ENCODE measurements at places on chromosomes 13 and 19. TPM values are rescaled to one million over a fixed set of nuclear protein-coding genes. Genes with fewer than 3 reads are reported as not detected.
A peak's percentile ranks its signal among the peaks of the same experiment; 100 is the strongest.

The VAV1 gene
- 4.2 TPM for total RNA-seq

The GAPDHS gene
- total RNA-seq, result not detected

The CGB8 gene
- not detected for total RNA-seq

The S1PR5 gene
- not detected for total RNA-seq

The GRK1 gene
- not detected for total RNA-seq

GRCh38 chr13:99055281-99055680 is 77.4 kb upstream of the DOCK9 start:
- DNase-seq, result no peak

The IRGC gene
- total RNA-seq, result not detected

GRCh38 chr19:6424195-6424938 is at the start of gene KHSRP:
KHSRP (minus strand) TSS chr19:6424811; CDS start chr19:6424701, 110 bp downstream.
- DNase-seq, result peak; percentile 59

The RFC3 gene
- total RNA-seq, result 27.7 TPM

GRCh38 chr13:32262165-32262564 is 53.0 kb downstream of the ZAR1L start:
- DNase-seq, result no peak

The LRP3 gene
- total RNA-seq, result 26.6 TPM

The OCEL1 gene
- total RNA-seq, result 8.3 TPM

DNA sequence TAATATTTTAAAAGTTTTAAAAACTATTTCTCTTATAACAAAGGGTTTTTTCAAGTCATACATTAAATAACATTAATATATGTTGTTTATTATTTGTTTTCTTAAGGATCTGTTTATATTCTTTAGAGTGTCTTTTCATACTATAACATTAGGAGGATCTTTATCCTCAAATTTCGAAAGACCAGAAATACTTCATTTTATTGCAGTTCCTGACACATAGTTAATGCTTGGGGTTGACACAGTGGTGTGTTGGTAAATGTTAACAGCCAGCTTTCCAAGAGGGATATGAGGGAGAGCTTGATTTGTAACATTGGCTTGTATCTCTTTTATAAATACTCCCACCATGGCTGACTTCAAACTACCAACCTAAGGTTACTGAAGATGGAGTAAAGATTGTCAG is 126.6 kb upstream of the KLF5 start:
- no peak for DNase-seq

All from stomach (tissue), 19 donors.